ENCODE measurements at places on chromosomes 5 and 9. TPM values are rescaled to one million over a fixed set of nuclear protein-coding genes. Genes with fewer than 3 reads are reported as not detected.

Gene SLC27A6
- total RNA-seq: 1.6 TPM

Gene IRX1
- total RNA-seq: 0.12 TPM

Gene TXNDC8
- total RNA-seq: not detected

Gene PFN3
- total RNA-seq: not detected

Gene TTC1
- total RNA-seq: 32.3 TPM

Gene NEUROG1
- total RNA-seq: not detected

Gene UAP1L1
- 6.0 TPM for total RNA-seq

Gene NKD2
- total RNA-seq: 13.9 TPM

Gene SLC6A3
- total RNA-seq: not detected

Gene ARHGAP26
- total RNA-seq: 4.4 TPM

Gene KIAA1958
- 1.1 TPM for total RNA-seq

Gene CPLANE1
- 20.3 TPM for total RNA-seq

Gene PCDHGA4
- 6.8 TPM for total RNA-seq

Gene PCDHB10
- total RNA-seq: 0.56 TPM

Gene RBM22
- 32.4 TPM for total RNA-seq

Gene SKP2
- total RNA-seq: 12.9 TPM

Gene RGS7BP
- 0.98 TPM for total RNA-seq

Gene WDR5
- 17.1 TPM for total RNA-seq

Gene LCN15
- not detected for total RNA-seq
